ENCODE measurements at places on chromosomes 4 and X.
A peak's percentile ranks its signal among the peaks of the same experiment; 100 is the strongest.

GRCh38 chrX:33252306-33252825, 41.0 kb upstream of the DMD start:
- peak; percentile 0 for DNase-seq

- DNase-seq: no peak
Measured at GRCh38 chr4:69888336-69888735, 28.4 kb upstream of the SULT1E1 start.

GRCh38 chrX:13899607-13900006, 82.7 kb upstream of the GPM6B start:
- DNase-seq: peak; percentile 89

GRCh38 chr4:89712827-89713226, 124.1 kb downstream of the SNCA start:
- DNase-seq: no peak

DNA sequence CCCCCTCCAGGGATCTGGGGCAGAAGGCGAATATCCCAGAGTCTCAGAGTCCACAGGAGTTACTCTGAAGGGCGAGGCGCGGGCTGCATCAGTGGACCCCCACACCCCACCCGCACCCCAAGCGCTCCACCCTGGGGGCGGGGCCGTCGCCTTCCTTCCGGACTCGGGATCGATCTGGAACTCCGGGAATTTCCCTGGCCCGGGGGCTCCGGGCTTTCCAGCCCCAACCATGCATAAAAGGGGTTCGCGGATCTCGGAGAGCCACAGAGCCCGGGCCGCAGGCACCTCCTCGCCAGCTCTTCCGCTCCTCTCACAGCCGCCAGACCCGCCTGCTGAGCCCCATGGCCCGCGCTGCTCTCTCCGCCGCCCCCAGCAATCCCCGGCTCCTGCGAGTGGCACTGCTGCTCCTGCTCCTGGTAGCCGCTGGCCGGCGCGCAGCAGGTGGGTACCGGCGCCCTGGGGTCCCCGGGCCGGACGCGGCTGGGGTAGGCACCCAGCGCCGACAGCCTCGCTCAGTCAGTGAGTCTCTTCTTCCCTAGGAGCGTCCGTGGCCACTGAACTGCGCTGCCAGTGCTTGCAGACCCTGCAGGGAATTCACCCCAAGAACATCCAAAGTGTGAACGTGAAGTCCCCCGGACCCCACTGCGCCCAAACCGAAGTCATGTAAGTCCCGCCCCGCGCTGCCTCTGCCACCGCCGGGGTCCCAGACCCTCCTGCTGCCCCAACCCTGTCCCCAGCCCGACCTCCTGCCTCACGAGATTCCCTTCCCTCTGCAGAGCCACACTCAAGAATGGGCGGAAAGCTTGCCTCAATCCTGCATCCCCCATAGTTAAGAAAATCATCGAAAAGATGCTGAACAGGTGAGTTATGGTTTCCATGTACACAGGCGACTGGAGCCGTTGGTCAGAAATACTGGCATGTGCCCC, at the start of gene CXCL1:
TSS of gene CXCL1 (plus strand) at position 264 of the 926 bp plus-strand sequence. CDS start at position 342, 78 bp downstream.
- peak; percentile 60 for DNase-seq

DNA sequence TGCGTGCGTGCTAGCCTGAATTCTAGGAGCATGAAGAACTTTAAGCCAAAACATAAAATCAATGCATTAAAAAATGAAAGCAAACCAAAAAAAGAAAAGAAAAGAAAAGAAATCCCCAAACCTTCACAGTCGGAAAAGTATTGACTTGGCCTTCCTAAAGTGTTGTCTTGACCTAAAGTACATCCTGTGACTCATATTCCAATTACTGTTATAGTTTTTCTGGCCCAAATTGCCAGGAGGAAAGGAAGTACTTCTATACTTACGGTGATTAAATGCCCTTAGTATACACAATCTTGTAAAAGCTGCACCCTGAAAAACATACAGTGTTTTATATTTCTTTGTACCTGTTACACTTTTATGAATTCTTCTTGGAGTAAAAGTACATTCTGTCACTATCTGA, 512.8 kb downstream of the ANKRD50 start:
- peak; percentile 31 for DNase-seq

GRCh38 chrX:74160816-74161215, 143.2 kb upstream of the ZCCHC13 start:
- DNase-seq: no peak

DNA sequence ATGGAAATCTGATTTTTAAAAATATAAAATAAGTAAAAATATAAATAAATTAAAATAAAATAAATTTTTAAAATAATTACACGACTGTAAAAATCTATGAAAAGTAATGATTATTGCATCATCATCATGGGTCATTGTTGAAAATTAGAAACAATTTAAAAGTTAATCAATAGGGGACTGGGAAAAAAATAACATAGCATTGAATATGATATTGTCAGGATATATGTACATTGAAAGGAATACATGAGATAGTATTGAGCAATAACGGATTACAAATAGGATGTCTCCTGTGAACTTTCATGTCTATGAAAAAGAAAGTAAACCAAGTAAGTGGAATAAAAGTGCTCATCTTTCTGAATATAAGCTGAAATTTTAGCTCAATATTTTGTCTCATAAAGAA, 566.8 kb upstream of the HTR2C start:
- DNase-seq: no peak

DNA sequence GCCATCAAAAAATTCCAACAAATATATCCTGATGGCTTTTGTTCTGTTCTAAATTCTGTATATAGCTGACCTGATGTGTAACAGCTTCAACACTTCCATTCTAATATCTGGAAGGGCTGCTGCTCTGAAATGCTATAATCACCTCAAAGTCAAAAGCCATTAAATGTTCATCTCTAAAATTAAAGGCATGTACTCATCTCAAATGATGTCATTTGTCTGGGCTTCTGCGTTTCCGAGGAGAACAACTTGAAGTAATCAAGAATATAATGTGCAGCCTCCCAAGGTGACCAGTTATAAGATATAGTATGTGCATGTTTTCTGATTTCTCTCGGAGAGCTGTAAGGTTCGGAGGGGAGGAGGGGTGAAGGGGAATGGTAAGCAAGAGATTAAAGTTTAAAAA, 237.6 kb downstream of the SCFD2 start:
- no peak for DNase-seq

DNA sequence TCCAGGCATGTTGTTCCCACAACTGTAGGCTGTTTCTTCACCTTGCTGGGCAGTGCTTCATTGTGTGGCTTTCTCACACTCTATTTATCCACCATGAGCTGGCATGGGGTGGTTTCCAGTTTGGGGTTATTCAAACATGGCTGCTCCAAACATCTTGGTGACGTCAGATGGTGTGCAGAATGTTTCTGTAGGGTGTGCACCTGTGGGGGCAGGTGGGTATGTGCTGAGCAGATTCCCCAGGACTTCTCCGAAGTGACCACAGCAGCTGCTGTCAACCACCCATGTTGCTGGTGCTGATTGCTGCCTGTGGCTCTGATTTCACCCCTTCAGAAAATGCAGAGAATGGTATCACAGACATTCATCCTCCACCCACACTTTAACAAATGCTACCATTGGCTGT, 5.0 kb upstream of the PSAPL1 start:
- no peak for DNase-seq

GRCh38 chr4:32987111-32987510, 2266.9 kb downstream of the PCDH7 start:
- no peak for DNase-seq

DNA sequence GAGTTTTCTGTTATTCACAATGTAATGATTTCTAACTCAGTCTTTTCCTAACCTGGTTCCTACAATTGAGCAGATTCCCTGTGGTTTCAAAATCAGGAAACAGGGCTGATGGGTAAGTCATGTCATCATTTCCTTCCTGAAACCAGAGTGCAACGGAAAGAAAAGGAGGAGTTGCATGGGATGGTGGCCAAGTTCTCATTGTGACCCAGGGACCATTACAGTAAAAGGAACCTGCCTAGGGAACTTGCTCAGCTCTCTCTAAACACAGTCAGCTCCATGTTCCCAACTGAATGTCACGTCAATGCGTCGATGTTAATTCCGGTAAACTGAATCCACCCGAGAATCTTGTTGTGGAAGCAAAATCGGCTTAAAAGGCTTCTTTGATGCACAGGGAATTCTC, 51.2 kb downstream of the LGI2 start:
- no peak for DNase-seq

DNA sequence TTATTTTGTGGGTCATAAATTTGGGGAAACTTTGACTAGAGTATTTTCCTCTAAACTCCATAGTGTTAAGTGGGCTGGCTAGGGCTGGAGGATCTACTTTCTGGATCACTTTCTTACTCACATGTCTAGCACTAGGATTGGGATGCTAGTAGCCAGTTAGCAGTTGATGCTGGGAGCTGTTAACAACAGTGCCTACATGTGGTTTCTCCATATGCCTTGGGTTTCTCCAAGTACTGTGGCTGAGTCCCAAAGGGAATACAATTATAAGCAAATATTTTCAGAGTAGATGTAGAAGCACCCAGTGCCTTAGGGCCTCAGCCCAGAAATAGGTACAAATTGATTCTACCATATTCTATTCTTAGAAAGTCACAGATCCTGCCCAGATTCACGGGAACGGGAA, 1614.9 kb downstream of the ARAP2 start:
- no peak for DNase-seq

DNA sequence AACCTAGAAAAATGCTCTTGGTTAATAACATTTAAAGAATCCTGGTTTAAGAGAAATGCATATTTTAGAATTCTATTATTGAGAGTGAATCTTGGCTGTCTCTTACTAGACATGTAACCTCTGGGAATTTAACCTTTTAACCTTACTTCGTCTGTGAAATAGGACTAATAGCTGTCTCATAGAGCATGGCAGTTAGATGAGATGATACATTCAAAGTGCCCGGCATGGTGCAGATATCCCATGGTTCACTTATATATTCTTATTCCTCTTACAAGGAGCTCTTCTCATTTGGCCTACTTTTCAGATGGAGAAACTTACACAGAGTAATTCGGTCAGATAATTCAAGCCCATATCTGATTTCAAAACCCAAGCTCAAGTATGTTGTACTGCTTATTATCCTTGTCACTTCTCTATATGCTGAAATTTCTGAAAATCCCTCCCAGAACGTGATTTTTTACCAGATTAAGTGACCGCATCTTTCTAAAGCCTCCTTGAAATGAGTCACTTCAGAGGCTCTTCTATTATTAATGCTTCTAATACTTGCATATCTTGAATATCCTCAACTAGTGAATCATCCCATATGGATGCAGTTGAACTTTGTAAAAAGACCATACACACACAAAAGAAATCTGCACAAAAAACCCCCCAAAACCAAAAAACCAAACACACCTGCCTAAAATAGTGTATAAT, 4.9 kb downstream of the CDKN2AIP start:
- peak; percentile 77 for DNase-seq

- DNase-seq: peak; percentile 15
Measured at GRCh38 chr4:25863347-25863784, 578 bp upstream of the SEL1L3 start.

All from astrocyte of the hippocampus (primary cell).